ENCODE measurements at places on chromosomes 4 and X. TPM values are rescaled to one million over a fixed set of nuclear protein-coding genes. Genes with fewer than 3 reads are reported as not detected.
A peak's percentile ranks its signal among the peaks of the same experiment; 100 is the strongest.

- DNase-seq, result no peak
These were observed 140.4 kb upstream of the GRID2 start for GRCh38 chr4:92163348-92163747.

- DNase-seq, result no peak
These were observed 207.4 kb upstream of the APOOL start for GRCh38 chrX:84796321-84796720.

- peak; percentile 7 for DNase-seq
These were observed 783 bp downstream of the RBPJ start for GRCh38 chr4:26321373-26322221.

- DNase-seq, result no peak
These were observed 24.5 kb downstream of the GPM6A start for GRCh38 chr4:175787546-175787945.

DNA sequence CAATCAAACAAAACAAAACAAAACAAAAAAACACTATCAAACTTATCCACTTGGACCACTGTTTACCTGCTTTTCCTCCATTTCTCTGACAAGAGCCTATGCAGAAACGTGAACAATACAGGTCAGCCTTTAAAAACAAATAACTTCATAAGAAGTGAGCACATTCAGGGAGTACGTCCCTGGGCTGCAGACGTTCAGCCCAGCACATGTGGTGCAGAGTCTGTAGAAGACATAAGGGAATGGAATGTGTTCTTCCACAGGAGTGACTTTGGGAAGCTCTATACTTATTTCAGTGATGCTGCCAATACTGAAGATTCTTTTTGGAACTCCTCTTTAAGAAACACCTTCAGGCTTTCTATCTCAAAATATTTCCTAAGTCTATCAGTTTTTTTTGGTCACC, 120.6 kb downstream of the SPRY1 start:
- no peak for DNase-seq

DNA sequence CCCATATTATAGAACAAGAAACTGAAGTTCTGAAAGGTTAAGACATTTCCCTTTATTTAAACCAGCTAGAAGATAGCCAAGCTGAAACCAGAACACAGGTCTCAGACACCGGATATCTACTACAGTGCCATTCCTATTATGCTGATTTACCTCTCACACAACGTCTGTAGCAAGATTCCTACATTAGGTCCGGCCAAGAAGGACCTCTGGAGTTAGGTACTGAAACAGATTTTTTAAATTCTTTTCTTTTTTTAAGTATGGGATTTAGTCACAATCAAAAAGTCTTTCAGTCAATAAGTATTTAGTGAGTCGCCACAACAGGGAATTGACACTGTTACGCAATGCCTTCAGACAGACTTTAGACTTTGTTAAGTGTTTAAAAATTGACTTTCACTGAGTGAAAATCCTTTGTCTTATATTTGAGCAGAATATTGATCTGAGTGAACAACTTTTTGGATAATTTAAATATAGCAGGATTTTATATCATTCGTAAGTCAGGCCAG, 26.5 kb upstream of the SPANXN4 start:
- no peak for DNase-seq

GRCh38 chr4:113564493-113564892, 197.0 kb downstream of the CAMK2D start:
- DNase-seq, result no peak

DNA sequence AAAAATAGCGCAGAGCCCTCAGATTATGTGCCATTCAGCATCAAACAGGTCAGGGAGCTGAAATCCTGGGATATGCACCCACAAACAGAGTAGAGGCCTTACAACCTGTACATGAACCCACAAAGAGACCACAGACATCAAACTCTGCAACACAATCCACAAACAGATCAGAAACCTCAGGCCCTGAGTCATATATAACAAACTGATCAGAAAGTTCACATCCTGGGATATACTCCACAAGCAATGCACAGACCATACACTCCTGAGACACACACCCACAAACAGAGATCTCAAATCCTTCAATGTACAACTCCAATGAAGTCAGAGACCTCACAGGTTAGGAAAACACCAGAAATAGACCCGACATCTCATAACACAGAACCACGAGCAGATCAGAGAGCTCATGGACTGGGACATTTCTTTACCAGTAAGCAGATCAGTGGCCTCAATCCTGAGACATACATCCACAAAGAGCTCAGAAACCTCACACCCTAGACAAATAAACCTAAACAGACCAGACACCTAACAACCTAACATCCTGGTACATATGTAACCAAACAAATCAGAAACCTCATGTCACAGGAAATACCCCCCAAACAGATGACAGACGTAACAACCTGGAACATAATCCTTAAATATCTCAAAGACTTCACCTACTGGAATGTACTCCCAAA, 24.2 kb downstream of the SUV39H1 start:
- DNase-seq, result no peak

GRCh38 chr4:113080050-113080449, 30.6 kb downstream of the ANK2 start:
- no peak for DNase-seq

DNA sequence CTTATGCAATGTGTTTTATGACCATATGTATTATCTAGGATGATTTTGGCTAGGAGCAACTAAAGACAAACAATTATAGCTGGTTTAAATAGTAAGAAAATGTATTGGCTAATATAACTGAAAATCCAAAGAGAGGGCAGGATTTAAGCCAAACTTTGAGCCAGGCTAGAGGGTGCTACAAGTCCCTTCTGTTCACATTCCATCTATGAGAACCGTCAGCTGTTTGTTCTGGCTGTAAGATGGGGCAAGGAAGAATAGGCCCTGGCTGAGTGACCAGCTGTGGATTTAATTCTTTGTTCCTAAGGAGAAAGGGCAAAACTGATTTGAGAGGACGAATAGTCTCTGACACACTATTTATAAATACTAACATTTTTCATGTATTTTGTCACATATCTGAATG, 79.2 kb upstream of the UGT8 start:
- no peak for DNase-seq

PARM1 gene
- total RNA-seq, result 0.21 TPM

CHRNA9 gene
- 0.73 TPM for total RNA-seq

RBM47 gene
- 0.49 TPM for total RNA-seq

MGARP gene
- total RNA-seq, result not detected

Measured in naive thymus-derived CD8-positive, alpha-beta T cell (primary cell).